ENCODE measurements at places on chromosomes 2 and 18. TPM values are rescaled to one million over a fixed set of nuclear protein-coding genes. Genes with fewer than 3 reads are reported as not detected.

Gene TRIM43
- total RNA-seq, result not detected

Gene GATA6
- total RNA-seq, result 0.21 TPM

Gene TUBA4B
- not detected for total RNA-seq

Gene ZNF638
- total RNA-seq, result 128 TPM
